ENCODE measurements at places on chromosomes 5 and 9.

DNA sequence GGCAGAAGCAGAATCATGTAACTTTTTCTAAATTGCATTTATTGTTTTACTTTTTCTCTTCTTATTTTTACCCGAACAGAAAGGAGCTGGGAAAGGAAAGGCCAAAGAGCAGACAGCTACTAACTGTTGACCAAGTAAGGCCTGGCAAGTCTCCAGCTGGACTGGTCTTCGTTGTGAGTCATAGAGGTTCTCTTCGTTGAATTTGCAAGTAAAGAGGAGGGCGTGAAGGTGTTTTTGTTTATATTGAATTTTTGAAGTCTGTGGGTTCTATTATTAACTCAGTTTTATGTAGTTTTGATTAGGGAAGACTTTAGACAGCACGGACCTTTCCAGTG, 416.5 kb upstream of the CCNH start:
- DNase-seq = no peak

GRCh38 chr9:21902136-21902535, 92.1 kb downstream of the CDKN2A start:
- DNase-seq = no peak

- no peak for DNase-seq
Observed at GRCh38 chr5:155053501-155053900, 39.9 kb downstream of the KIF4B start.

DNA sequence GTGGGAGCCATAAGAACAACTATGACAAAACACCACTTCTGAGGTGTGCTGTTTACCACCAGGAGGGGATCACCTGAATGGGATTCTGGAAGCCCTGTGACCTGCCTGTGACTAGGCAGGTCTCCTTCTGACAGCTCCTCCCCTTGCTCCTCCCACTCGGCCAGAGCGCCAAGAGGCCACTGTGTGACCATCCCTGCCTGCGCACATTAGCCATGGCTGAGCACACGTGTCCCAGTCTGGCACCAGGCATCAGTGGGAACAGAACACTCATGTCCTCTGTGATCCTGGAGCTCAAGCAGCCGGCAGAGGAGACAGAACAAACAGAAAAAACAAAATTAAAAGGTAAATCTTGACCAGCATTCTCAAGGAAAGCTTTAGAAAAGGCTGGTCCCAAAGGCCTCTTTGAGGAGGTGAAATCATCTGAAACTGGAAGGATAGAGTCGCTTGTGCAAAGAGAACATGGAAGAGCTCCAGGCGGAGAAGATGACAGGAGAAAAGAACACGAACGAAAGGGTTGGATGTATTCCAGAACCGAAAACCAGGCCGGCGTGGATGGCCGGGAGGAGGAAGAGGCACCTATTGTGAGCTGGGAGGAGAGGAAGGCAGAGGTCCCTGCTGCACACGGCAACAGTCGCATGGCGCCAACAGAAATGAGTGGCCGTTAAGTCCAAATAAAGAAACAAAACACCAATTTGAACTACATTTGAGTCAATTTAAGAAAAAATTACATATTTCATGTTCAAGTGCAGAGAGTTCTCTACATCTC, 5.1 kb downstream of the MED10 start:
- no peak for DNase-seq

DNA sequence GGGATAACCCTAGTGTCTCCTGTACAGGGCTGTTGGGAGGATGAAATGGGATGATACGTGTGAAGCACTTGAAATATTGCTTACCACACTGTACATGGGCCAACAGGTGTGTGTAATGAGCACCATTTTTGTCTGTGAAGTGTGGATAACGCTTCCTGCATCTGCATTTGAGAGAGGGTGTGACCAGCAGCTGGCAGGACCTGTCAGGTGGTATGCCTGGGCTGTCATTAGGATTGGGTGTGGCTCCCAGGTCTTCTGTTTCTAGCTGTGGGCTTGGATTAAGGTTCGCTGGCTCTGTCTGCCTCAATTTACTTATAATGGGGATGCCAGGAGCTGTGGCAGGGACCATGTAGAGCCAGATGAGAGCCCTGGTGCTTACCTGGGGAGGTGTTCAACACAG, 74.4 kb downstream of the PRRT1B start:
- no peak for DNase-seq

- no peak for DNase-seq
Observed at GRCh38 chr9:34983209-34983608, 6.3 kb upstream of the DNAJB5 start.

DNA sequence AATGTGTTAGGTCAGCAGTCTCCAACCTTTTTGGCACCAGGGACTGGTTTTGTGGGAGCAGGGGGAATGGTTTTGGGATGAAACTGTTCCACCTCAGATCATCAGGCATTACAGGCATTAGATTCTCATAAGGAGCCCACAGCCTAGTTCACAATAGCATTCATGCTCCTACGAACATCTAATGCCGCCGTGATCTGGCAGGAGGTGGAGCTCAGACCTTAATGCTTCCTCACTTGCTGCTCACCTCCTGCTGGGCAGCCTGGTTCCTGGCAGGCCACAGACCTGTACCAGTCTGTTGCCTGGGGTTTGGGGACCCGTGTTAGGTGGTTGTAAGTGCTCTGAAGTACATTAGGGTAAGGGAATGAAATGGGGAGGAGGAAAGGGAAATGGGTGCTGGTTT, 9.7 kb upstream of the CTNNA1 start:
- DNase-seq = no peak

- no peak for DNase-seq
Observed at GRCh38 chr5:84885485-84886258, 501.0 kb upstream of the EDIL3 start.

GRCh38 chr9:79111653-79112052, 460.1 kb upstream of the TLE4 start:
- DNase-seq = no peak

- DNase-seq = no peak
Observed at GRCh38 chr5:131221888-131222287, 42.0 kb upstream of the CDC42SE2 start.

DNA sequence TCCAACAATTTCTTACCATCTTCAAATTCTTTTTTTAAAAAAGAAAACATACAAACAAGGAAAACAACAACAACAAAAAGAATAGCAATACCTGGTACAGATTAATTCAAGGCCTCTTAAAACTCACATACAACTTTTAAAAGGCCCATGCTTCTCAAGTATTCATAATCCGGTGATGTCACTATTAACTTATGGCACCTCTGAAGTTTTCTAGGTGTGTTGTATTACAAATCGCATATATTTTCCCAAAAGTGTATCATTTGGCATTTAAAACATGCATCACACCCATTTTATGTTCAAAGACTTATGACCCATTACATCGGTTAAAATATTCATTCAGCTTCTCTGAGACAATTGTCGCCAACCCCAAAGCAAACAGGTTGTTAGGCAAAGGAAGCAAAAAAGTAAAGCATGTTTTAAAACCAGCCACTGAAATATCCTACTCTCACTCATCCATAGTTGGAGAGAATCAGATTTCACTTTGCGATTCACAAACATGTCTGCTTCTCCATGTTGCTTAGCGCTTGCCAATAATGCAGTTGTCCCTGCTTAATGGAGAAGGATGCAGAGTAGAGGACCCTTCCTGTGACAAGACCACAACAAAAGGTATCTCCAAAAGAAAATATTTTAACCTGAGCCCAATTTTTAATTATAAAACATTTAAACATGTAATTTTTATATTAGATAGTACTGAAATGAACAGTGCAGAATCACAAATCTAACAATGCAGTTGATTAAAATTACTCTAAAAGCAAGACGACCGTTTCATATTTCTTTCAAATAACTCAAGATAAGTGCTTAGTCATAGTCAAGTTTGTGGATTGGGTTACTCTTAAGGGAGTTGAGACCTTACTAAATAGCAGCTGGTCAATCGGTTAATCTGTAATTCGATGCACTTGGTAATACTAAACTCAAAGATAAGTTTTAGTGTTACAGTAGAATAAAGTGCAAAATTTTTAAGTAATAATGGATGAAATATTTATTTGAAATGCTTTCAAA, 1.6 kb downstream of the SKP1 start:
- DNase-seq = no peak

DNA sequence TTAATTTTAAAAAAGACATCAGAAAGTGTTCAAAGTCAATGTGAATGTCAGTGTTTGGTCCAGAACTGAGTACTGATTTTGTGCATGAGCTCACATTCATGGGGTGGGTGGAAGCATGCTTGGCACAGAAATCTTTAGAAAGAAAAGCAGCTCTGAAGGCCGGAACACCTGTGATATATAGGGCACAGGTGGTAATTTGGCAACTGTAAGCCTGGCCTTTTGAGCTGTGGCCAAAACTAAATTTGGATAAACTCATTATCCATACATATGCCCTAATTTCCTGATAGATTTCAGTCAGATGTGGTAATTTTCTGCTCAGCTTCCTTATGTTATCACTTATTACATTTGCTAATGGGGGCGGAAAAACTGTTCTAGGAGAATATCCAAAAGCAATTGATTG, 211.4 kb downstream of the HCN1 start:
- DNase-seq = peak; percentile 32

Measured in cerebellar nuclear complex (tissue), 1 donor.